Memory B cell (primary cell): ENCODE measurements at places on chromosomes 6 and 20.

DNA sequence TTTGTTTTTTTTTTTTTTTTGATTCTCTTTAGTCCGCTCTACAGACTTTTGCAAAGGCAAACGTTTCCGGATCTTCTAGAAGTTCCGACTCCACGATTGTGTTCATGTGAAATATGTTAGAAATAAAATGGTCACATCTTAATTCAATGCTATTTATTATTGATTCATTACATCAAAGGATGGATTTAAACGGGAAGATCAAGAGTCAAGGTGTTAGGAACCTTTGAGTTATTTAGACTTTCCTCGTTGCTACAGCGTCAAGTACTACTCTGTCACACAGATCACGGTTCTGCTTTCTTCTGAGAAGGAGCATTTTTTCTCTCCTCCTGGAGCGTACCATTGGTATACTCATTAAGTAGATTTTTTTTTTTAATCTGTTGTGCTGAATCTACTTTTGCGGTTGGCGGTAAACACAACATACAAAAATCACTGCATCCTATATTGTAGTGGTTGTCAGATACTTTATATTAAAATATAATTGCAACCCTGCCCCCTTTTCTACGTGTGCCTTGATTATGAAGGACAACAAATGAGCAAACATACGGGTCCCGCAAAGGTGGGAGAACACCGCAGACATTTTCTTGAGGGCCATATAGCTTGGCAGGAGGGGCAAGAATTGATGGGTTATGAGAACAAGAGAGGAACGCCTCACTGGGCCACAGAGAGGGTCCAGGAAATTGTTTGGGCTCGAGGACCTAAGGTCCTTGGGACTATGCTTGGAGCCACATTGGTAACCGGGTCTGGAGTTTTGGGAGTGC is 17.5 kb downstream of the HMGN4 start:
- no peak for DNase-seq

- no peak for DNase-seq
These were observed 10.6 kb downstream of the PNPLA1 start for GRCh38 chr6:36280467-36280866.

- DNase-seq = no peak
These were observed 12.4 kb upstream of the DACT2 start for GRCh38 chr6:168332020-168332419.

GRCh38 chr20:41174373-41174772 is 37.0 kb downstream of the PLCG1 start:
- no peak for DNase-seq

DNA sequence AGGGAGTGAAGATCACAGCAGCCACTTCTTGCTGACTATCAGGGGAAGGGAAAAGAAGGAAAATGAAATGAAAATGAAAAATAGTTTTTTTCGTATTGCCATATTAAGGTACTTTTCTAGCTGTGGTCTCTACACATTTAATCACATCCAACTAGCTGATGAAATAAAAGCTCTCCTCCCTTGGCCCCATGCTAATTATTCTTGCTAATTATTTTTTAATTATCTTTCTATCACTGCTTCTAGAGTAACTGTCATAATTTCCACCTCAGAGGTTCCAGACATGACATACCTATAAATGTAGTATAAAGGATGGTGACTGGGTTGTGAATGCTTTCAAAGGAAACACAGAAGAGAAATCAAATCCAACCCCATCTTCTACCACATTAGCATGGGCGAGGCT is 334.1 kb upstream of the MAN1A1 start:
- DNase-seq = no peak

GRCh38 chr6:91310178-91310577 is 723.3 kb upstream of the MAP3K7 start:
- DNase-seq = no peak

GRCh38 chr6:108156938-108157233 is 8.9 kb upstream of the NR2E1 start:
- no peak for DNase-seq

DNA sequence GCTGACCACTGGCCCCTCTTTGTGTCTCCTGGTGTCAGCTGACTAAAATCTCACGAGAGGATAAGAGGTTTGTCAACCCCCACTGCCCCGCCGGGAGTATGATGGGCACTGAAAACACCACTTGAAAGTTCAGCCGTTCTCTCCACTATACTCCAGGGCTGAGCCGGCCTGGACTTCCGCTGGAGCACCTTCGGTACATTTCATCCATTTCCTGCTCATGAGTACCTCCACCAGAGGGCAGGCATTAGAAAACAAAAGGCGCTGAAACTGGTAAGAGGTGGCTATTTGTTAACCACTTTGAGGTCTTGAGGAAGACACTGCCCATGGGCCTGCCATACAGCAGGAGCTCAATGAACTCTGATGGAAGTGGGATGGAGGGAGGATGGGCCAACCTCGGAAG is 17.9 kb upstream of the ANKRD60 start:
- no peak for DNase-seq

GRCh38 chr6:90892271-90892670 is 305.4 kb upstream of the MAP3K7 start:
- DNase-seq = no peak

DNA sequence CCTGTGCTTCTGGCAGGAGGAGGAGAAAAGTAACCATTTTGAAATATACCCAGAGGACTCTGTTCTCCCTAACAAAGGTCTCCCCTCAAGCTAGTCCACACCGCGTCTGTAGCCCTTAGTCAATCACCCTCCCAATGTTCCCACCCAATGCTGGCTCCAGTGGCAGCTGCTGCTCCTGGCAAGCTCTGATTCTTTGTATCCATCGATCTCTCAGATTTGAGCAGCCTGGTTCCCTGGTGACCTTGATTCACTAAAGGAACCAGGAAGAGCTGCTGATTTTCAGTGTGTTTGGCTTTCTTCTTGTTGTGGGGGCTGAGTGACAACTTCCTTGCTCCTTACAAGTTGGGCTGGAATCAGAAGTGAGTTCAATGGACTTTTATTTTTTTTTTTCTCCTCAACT is 68.5 kb downstream of the FOXC1 start:
- no peak for DNase-seq

DNA sequence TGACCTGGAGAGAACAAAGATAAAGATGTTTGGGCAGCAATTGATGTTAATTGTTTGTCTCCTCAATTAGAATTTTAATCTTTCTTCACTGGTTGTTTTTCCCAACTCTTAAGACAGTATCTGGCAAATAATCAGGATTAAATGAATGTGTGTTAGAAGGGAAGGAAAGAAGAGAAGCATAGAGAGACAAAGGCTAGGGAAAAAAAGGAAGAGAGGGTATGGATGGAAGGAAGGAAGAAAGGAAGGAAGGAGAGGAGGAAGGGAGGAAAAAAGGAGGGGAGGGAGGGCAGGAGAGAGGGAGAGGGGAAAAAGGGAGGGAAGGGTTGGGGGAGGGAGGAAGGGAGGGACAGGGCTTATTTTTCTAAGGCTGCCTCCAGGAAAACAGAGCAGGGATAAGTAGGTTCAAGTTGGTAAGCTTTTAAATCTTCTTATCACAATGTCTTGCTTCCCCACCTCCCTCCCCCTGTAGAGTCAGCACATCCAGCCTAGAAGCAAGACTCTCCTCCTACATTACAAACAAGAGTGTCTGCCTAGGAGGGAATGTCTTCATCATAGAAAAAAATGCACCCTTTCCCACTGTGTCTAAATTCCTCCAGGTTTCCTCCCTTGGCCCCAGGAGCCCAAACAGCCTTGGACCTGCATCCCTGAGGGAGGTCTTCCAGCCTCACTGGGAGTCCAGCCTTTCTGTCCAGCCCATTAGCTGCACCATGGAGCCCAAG is 447.8 kb upstream of the JARID2 start:
- DNase-seq = no peak

DNA sequence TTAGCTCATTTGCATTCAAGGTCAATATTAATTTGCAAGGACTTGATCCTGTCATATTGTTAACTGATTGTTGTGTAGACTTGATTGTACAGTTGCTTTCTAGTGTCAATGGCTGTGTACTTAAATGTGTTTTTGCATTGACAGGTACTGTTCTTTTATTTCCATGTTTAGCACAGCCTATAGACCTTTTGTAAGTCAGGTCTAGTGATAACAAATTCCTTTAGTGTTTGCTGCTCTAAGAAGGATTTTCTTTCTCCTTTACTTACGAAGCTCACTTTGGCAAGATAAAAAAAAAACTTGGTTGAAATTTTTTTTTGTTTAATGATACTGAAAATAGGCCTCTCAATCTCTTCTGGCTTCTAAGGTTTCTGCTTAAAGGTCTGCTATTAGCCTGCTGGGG is 942.3 kb downstream of the QKI start:
- no peak for DNase-seq

DNA sequence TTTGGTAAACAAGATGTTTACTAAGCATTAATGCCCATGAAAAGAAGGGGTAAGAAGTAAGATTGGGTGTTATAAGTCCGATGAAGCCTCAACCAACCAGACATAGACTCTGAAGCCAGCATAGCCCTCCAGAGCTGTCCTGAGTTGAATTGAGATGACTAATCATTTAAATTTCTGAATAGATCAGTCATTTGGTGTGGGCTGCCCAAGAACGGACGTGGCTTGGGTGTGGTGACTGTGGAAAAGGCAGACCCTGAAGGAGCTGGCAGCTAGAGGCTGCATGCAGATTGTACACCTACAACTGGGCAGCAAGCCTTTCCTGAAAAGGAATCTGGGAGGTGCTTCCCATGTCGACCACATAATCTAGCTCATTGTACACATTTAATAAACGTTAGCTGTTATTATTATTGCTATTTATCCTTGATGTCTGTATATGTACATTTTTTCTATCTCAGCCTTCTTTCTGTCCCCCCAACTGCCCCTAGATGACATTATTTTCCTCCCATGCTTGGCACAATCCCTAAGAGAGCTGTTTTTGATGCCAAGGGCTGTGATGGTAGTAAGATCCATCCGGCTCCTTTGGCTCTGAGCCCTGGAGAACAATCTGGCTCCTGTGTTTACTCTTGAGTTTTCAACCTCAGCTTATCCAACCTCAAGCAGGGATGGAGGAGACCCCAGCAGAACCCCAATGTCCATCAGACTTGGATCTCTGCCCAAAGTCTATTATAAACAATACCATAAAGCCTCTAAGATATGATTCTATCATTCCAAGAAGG is 57.6 kb upstream of the JAG1 start:
- no peak for DNase-seq

GRCh38 chr6:69825904-69826303 is 29.1 kb upstream of the LMBRD1 start:
- no peak for DNase-seq

GRCh38 chr6:15509335-15509933 is 153.4 kb downstream of the DTNBP1 start:
- DNase-seq = no peak

DNA sequence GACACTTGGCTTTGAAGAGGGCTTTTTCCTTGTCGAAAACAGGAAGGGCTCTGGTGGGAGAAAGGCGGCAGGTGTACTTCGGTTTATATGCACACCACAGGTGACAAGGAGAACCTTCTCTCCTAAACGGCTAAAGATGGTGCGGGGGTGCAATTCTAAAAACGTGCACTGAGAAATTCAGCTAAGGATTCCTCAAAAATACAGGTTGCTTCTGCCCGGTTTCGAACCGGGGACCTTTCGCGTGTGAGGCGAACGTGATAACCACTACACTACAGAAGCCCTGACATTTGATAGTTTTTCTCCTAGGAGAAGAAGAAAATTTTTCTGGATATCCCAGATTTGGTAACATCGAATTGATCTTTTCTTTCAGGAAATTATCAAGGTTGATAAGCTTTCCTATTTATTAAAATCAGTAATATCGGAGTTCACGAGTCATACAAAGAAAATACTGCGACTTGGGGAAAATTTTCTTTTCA is 32.0 kb downstream of the POM121L2 start:
- DNase-seq = no peak

DNA sequence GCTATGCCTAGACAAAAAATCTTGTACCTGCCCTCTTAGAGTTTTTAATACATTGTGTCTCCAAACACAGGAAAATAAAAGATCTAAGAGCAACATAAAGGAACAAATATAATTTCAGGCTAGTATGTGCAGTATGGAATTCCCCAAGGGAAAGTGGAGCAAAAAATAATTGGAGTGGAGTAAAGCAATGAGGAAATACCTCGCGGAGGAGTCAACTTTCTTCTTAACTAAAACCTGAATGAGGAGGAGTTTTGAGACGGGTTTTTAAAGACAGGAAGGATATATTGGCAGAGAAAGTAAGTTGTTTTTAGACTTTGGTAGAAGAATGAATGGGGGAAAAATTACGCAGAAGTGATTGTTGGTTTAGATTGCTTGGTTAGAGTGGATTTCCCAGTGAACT is 14.0 kb downstream of the HIVEP1 start:
- DNase-seq = no peak

- no peak for DNase-seq
These were observed 93.4 kb upstream of the ARID1B start for GRCh38 chr6:156683821-156684220.

GRCh38 chr6:131657222-131657621 is 20.1 kb downstream of the ENPP3 start:
- no peak for DNase-seq
